Liver (tissue), 10 donors: ENCODE measurements at places on chromosomes 13 and 19.

DNA sequence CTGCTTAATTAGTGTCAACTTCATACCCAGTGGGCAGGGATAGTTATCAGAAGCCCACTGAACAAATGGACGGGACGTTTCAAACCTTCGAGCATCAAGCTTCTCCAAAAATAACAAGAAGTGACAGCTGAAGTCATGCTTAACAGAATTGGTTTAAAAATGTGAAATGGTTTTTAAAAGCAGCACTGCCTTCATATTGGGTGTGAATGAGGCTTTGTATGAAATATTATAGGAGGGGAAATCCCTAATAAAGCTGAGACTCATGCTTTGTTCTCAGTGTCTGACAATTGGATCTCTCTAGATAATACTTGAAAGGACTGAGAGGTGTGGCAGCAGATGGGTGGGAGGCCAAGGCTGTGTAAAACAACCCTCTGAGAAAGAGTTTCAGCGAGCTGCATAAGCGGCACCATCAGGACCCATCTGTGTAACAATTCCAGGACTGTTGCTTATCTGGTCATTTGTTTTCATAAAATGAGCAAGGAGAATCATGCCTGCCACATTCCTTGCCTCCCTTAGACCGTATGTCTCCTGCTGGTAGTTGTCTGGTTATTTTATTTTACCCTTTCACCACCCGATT is 667.7 kb downstream of the DIAPH3 start:
- DNase-seq, result no peak

DNA sequence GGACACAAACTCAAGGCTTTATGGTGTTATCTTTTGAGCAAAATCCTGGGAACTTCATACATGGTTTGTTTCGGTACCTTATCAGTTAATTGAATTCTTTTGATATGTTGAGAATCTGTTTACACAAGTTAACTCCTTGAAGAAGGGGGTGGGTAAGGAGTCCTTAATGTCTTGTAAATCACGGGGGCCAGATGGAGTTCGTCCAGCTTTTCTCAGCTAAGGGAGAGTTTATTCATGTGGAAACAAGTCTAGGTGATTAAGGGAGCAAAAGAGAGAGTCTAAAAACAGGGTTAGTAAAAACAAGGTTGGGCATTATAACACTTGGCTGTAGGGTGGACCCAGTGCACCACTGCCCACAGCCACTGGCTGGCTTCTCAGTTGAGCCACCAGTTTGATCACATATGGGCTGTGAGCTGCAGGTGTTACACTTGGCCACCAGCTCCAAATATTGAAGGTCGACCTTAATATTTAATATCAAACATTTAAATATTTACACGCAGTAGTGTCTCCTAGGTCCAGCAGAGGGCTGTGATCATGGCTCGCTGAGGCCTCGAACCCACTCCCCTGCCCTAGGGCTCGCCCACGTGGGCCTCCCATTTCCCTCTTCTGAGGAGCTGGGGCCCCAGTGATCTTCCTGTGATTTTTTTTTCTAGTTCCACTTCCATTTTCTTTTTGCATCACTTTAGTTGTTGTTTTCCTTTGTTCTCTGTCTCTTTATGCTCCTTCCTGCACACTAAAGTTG is 21.0 kb upstream of the ZNF43 start:
- no peak for DNase-seq

DNA sequence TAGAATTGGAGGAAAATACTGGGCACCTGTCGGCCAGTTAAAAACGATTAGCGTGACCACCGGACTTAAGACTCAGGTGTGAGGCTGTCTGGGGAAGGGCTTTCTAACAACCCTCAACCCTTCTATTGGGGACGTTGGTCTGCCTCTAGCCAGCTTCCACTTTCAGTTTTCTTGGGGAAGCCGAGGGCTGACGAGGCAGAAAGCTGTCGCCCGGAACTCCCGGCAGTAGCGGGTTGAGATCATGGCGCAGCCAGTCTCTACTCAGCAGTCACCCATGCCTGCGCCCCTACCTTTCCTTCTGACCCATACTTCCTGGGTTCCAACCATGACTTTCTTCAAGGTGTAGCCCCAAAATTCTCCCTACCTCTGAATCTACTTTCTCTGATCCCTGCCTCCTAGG is 1424.1 kb downstream of the SLITRK1 start:
- no peak for DNase-seq

GRCh38 chr13:79846386-79846785 is 365.4 kb downstream of the NDFIP2 start:
- no peak for DNase-seq

DNA sequence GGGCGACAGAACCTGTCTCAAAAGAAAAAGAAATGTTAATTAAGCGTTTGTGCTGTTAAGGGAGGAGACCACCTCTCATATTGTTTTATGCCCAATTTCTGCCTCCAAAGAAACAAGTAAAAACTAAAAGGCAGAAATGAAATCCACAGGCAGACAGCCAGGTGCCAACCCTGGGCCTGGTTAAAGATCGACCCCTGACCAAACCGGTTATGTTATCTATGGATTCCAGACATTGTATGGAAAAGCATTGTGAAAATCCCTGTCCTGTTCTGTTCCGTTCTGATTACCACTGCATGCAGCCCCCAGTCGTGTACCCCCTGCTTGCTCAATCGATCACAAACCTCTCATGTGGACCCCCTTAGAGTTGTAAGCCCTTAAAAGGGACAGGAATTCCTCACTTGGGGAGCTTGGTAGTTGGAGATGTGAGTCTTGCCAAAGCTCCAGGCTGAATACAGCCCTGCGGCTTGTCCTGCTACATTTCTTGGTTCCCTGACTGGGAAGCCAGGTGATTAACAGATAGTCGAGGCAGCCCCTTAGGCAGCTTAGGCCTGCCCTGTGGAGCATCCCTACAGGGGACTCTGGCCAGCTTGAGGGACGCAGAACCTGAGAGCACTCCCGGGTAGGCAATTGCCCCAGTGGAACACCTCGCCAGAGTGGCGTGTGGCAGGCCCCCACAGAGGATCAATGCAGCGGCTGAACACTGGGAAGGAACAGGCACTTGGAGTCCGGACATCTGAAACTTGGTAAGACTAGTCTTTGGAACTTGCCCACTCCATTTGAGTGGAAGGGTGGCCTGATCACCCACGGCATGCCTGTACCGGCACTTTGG is 748 bp upstream of the ZNF552 start:
- no peak for DNase-seq

DNA sequence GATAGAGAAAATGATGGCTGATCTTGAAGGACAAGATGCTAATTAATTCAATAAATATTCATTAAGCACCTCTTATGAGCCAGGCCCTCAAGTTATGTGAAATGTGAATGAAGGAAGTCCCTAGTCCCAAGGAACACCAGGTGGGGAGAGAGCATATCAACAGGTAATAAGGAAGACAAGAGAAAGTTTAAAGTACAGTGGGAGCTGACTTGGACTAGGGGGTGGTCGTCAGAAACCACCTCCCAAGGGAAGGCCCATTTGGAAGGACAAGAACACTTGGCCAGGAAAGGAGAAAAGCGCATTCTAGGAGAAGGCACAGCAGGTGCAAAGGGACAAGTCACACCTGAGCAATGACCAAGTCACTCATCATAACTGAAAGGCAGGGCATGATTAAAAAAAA is 72.7 kb downstream of the DOCK9 start:
- no peak for DNase-seq

GRCh38 chr19:12996406-12997094 is 1.3 kb downstream of the NFIX start:
- no peak for DNase-seq

GRCh38 chr13:28820099-28821051 is at the start of gene MTUS2:
Gene MTUS2 (plus strand): TSS chr13:28820339.
- no peak for DNase-seq

- DNase-seq, result peak; percentile 48
These were observed 49.7 kb downstream of the COMP start for GRCh38 chr19:18741124-18742121.

- no peak for DNase-seq
These were observed 35.3 kb downstream of the DACH1 start for GRCh38 chr13:71831716-71832115.

- peak; percentile 80 for DNase-seq
These were observed 32.8 kb downstream of the TMEM161A start for GRCh38 chr19:19105365-19106055.

GRCh38 chr13:71499944-71500514 is 367.0 kb downstream of the DACH1 start:
- DNase-seq, result no peak

DNA sequence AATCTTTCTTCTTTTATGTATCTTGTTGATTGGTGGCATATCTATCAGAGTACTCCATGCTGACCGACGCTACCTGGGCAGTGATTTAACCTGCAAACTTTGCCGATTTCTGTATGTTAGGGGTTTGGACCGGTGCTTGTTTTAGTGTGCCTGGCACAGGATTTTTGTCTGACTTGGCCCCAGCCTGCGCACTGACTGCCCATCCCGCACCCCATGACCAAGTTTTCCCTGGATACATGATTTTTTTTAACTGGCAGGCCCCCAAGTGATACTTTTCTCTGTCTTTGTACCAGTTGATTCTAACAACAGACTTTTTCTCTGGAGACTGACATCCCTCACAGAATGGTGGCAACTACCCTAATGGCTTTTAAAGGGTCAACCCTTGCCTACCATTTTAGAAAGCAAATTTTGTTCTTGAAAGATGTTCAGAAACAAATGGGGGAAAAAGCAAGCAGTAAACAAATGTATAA is 69.0 kb upstream of the C1QTNF9B start:
- no peak for DNase-seq

DNA sequence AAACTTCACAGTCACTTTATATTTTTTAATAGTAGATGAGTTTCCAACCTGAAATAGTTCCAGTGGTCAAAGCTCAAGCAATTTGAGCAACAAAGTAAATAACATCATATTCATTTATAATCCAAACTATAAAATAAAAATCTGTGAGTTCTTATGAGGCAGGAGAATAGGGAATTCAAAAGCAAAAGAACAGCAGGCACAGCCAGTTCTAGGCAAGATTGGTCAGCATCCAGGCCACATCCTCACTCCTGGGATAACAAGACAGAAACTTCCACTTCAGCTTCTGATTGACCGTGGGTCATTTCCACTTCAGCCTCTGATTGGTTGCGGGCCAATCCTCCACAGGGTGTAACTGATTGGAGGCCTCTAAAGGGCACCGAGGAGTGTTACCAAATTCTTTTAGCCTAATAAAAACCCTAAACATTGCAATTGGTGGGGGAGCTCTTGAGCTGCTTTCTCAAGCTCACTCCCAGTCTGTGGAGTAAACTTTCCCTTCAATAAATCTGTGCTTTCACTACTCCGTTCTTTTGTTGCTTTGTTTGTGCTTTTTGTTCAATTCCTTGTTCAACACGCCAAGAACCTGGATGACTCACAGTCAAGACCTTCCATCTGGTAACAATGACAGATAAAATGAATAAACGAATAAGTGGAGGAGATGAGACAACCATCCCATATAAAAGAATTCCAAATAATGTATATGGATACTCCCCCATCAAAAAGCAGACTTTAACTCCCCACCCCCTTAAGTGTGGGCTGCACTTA is 42.6 kb upstream of the AMER2 start:
- DNase-seq, result no peak

DNA sequence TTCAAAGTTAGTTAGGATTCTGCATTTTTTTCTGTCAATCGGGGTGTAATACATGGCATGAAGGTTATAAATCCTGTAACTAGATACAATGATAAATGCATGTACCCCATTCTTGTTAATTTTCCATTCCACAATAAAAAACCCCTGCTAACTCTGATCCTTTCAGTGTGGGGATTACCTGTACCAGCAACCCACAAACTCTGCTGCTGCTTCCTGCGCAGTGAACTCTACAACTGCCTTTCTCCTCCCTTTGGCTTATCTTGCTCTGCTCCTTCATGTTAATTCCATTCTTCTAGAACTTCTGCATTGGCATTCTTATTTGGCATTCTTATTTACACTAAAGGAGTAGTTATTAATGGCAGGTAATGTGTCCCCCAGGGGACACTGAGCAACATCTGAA is 273.1 kb downstream of the KLF12 start:
- no peak for DNase-seq

GRCh38 chr19:3333662-3334061 is 32.7 kb upstream of the NFIC start:
- DNase-seq, result no peak

DNA sequence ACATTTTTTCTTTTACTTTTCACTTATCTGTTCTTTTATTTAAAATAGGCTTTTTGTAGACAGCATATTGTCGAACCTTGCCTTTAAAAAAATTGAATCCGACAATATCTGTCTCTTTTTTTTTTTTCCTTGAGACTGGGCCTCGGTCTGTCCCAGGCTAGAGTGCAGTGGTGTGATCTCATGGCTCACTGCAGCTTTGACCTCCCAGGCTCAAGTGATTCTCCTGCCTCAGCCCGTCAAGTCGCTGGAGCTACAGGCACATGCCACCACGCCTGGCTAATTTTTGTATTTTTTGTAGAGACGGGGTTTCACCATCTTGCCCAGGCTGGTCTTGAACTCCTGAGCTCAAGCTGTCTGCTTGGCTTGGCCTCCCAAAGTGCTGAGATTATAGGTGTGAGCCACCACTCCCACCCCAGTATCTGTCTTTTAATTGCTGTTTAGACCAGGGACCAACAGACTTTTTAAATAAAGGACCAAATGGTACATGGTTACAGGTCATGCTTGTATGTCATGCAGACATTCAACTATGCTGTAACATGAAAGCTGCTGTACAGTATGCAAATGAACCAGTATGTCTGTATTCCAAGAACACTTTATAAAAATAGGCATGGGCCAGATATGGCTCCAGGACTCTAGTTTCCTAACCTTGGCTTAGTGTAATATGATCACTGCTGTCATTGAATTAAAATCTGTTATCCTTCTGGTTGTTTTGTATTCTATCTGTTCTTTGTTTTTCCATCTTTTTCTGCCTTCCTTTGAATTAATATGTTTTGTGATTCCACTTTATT is 80.3 kb downstream of the GJA3 start:
- DNase-seq, result no peak

DNA sequence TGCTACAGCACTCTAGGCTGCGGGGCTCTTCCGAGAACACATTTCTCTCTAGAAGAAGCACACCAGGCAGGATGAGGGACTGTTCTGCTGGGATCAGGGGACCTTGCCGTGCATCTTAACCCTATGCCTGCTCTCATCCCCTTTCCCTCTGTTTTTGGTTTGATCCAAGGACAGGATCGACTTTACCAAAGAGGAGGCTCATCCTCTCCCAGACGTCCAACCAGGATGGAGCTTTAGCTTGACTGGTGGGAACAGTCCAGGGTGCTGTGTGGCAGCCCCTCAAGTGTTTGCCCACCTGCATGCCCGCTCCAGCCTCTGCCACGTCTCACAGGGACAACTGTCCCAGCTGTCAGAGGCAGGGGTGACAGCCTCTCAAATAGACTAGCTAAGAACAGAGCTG is 42.3 kb upstream of the KCTD15 start:
- DNase-seq, result no peak
